ENCODE measurements at places on chromosomes 13 and 19.

DNA sequence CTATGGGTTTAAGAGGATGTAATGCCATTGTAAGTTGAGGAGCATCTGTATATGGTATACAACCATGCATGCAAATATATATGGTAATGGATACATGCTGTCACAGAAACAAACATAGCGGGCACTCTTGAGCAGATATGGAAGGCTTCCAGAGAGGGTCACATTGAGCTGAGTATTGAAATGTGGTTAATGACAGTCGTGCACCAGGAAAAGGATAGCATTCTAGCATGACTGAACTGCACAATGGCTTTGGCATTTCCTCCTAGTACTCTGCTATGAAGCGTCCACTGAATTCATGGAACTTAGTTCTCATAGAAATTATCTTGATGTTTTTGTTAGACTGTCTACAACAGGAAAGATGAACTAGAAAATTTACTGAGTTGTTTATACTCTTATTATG is 25.2 kb downstream of the DGKH start:
- no peak for DNase-seq

- DNase-seq: no peak
Measured at GRCh38 chr13:45178349-45179162, 22.3 kb downstream of the KCTD4 start.

DNA sequence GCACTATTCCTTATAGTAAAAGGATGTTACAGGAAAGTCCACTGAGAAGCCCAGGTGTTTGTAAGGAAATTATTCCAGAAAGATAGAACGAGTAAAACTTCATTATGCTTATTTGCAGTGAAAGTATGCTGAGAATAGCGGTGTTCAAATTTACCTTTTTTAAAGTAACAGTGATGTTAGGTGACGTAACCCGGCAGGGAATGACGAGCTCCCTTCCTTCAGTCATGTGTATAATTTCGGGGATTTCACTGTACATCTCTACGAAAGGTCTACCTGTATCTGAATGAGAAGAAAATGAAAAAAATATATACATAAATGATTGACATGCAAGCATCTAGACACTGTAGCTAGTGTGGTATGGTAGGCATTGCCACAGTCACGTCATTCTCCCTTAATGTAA is 56.9 kb downstream of the FLT1 start:
- DNase-seq: no peak

- DNase-seq: no peak
Measured at GRCh38 chr19:14371301-14371821, 9.9 kb upstream of the ADGRE5 start.

GRCh38 chr13:78997902-78998629 is 339.1 kb upstream of the OBI1 start:
- DNase-seq: no peak

DNA sequence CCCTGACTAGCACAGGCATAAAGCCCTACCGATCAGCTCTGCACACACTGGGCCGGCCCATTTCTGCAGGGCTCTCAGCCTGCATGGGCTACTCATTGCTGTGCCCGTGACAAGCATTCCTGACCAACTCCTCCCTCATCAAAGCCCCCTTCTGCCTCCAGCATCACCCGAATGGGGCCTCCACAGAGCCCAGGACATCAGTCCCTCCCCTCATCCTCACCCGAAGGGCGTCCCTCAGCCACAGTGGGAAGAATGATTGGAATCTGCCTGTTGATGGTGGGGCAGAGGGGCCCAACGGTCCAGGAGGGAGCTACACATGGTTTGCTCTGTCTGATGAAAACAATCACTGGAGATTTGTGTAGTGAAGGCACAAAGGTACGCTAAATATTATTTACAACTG is 43.8 kb downstream of the SERP2 start:
- no peak for DNase-seq

- no peak for DNase-seq
Measured at GRCh38 chr13:112854321-112854720, 114.7 kb upstream of the MCF2L start.

DNA sequence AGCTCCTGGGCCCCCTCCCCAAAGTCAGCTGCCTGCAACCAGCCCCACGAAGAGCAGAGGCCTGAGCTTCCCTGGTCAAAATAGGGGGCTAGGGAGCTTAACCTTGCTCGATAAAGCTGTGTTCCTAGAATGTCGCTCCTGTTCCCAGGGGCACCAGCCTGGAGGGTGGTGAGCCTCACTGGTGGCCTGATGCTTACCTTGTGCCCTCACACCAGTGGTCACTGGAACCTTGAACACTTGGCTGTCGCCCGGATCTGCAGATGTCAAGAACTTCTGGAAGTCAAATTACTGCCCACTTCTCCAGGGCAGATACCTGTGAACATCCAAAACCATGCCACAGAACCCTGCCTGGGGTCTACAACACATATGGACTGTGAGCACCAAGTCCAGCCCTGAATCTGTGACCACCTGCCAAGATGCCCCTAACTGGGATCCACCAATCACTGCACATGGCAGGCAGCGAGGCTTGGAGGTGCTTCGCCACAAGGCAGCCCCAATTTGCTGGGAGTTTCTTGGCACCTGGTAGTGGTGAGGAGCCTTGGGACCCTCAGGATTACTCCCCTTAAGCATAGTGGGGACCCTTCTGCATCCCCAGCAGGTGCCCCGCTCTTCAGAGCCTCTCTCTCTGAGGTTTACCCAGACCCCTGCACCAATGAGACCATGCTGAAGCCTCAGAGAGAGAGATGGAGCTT is 4.7 kb upstream of the CEACAM5 start:
- DNase-seq: no peak

- DNase-seq: no peak
Measured at GRCh38 chr13:69458013-69458412, 649.6 kb upstream of the ATXN8OS start.

DNA sequence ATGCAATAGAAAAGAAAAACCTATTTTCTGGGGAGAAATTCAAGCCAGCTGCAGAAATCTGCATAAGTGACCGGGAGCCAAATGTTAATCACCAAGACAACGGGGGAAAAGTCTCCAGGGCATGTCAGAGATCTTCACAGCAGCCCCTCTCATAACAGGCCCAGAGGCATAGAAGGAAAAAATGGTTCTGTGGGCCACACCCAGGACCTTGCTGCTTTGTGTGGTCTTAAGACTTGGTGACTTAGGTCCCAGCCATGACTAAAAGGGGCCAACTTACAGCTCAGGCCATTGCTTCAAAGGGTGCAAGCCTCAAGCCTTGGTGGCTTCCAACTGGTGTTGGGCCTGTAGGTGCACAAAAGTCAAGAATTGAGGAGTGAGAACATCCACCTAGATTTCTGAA is 2847.6 kb upstream of the PCDH20 start:
- DNase-seq: no peak

Measured in stimulated activated CD4-positive, alpha-beta T cell treated with anti-CD3 and anti-CD28 coated beads, Interleukin-12 subunit alpha, Interleukin-12 subunit beta, amount 100 ng/mL, for 4 hours (primary cell).